Fibroblast of skin of left quadriceps (primary cell): ENCODE measurements at places on chromosomes 5 and 9.

DNA sequence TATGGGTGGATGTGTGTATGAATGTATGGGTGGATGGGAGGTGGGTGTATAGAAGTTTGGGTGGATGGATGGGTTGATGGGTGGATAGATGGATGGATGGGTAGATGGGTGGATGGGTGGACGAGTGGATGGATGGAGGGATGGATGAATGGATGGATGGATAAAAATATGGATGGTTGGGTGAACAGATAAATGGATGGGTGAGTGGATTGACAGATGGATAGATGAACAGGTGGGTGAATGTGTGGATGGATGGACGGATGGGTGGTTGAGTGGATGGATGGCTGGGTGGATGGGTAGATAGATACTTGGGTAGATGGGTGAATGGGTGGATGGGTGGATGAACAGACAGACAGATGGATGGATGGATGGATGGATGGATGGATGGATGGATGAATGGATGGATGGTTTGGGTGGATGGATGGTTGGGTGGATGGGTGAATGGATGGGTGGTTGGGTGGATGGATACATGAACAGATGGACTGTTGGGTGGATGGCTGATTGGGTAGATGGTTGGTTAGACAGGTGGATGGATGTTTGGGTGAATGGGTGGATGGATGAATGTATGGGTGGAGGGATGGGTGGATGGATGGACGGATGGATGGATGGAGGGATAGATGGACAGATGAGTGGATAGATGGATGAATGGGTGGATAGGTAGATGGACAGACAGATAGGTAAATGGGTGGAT is 166.8 kb downstream of the IRX2 start:
- no peak for DNase-seq

DNA sequence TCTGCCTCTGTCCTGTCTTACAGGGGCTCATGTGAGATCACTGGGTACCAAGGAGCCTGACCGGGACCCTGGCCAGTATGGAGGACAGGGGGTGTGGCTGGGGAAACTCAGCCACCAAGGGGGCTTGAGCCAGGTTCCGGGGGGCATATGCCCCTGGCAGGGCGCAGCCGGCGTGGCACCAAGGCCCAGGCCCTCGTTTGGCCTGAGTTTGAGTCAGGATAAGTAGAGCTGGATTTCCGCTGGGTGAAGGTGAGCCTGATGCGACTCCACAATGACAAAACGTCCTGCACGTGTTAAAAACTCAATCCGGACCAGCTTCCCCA is 616 bp upstream of the TSPAN17 start:
- DNase-seq = no peak

GRCh38 chr9:36138496-36138895 is 2.0 kb downstream of the GLIPR2 start:
- DNase-seq = no peak

GRCh38 chr5:115735108-115735998 is 81.1 kb downstream of the CDO1 start:
- DNase-seq = no peak

DNA sequence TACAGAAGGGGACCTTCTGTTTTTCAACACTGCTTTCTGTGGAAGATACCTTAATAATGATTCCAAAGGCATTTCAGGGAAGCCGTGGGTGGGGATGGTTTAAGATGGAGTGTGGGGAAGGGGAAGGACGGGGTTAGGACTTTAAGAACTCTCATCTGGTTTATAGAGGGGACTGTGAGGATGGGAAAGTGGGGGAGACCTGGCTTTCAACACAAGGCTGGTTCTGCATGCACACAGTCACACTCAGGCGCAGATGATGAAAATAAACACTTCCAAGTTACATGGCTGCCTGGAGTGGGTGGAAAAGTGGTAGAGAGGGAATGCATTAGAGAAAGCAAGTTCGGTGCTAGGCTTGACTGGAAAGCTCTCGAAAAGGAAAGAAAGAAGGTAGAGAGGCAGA is 4.9 kb downstream of the MSANTD3 start:
- DNase-seq = no peak

GRCh38 chr5:10639846-10640368 is 76.0 kb downstream of the ANKRD33B start:
- no peak for DNase-seq

DNA sequence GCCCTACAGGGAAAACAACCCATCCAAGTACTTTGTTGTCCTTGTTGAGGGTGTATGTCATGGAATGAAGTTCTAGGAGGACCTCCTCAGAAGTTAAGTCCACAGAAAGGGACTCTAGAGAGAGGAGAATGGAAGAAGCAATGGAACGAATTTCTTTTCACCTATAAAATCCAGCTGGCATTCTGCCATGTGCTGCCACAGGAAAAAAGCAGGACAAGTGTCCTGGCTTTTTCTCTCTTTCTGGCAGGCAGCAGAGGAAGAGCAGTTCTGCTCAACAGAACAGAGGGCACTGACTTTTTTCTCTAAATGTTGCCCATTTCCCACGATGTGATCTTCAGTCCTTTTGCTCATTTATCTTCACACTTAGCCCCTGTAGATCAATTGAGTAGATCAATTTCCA is 240.8 kb downstream of the MCTP1 start:
- DNase-seq = no peak

DNA sequence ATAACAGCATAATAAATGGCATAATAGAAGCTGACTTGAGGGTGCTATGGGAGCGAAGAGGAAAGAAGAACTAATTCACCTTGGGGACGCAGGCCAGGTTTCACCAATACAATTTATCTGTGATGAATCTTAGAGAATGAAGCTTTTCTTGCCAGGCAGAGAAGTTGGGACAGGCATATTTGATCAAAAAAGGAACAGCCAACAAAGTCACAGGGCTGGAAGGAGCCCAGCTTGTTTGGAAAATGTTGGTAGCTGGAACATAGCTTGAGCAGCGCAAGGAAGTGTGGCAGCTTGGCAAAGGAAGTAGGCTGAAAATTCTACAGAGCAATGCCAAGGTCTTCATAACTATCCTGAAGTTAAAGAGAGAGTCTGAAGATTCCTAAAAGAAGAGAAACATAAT is 181.5 kb upstream of the OR13F1 start:
- DNase-seq = no peak

DNA sequence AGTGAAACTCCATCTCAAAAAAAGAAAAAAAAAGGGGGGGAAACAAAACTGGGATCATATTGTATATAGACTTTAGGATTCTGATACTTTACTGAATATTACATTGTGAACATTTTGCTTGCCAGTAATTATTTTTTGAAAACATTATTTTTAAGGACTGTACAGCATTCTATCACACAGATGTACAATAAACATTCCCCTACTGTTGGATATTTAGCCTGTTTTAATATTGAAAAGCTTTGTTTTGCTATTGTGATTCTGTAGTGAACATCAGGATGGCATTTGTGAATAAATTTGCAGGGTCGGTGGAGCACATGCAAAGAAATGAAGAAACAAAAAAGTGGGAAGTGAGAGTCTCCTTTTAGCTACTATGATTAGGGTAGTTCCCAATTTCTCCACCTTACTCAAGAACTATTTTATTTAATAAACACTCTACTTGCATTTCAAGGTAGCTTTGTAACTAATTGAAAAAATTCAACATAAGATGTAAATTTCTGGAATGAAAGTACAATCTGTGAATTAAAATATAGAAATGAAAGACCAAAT is 18.7 kb downstream of the RASGRF2 start:
- DNase-seq = no peak

- no peak for DNase-seq
Measured at GRCh38 chr5:137407090-137407489, 92.0 kb downstream of the SPOCK1 start.

- DNase-seq = no peak
Measured at GRCh38 chr5:45093377-45093776, 284.6 kb downstream of the MRPS30 start.

DNA sequence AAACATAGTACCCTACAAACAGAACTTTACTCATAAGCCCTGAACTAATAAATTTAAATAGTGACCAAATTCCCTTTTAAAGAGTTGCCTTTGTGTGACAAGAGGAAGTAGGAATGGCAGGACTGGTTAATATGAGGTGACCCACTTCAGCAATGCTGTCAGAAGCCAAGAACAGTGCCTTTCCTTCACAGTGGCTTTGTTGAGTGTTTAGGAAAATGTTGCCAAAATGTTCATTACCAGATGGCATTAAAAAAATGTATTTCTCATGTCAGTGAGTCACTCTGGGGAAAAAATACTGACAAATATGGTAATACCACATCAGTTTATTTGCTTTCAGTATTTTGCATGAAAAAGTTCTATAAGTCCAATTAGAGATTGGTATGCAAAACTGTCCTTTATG is 103.3 kb downstream of the DIRAS2 start:
- no peak for DNase-seq

DNA sequence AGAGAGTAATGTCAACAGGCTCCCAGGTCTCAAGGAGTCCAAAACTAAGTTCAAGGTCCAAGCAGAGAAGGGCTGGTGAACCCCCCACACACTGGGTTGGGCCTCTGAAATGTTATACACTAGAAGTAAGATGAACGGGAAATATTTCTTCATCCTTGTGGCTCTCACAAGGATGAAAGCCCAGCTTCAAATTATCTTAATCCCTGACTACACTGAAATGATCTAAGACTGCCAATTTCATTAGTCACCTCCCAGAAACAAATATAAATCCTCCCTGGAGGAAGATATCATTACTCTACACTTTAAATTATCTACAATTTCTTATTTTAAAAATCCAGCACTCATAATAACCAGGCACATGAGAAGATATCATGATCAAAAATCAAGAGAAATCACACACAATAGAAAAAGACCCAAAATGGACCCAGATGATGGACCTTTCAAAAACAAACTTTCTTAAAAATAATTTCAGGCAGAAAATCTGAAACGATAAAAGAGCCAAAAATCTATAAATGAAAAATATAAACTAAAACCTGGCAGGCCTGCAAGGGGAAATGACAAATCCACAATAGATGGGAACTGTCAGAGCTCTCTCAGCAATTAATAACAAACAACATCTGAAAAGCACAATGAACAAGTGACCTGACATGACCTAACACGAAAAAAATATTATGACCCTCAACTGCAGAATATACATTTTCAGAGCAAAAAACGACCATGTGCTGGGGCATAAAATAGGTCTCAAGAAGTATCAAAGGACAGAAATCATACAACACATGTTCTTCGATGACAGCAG is 117.4 kb downstream of the GPR21 start:
- DNase-seq = no peak
